MM.1S (cell line): ENCODE measurements at places on chromosomes 3 and 15.

DNA sequence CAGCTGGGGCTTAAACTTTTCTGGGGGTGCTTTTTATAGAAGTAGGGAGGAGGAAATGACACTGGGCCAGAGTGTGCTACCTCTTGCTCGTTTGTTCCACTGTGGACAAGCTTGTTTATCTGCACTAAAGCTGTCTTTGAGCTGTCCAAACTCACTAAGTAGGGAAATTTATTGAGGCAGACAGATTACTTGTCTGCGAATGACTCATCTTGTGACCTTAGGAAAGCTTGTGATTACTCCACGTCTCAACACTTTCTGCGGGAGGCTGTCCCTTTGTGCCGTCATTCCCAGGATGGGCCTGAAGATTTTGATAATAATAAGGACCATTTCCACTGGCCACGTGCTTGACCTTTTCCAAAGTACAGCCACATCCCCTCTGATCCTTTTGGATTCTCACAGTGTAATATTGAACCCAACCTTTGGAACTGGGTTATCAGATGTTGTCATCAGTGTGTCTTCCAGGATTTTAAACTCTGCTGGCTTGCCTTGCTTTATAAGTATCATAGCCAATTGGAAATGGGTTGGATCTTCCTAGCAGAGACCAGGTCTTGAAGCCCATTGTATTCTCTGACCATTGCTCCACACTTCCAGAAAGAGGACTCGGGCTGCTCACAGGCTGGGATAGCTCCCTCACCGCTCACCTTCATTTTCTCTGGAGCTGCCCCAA lies 84.7 kb downstream of the AGBL1 start:
- no peak for DNase-seq

GRCh38 chr15:67188551-67189218 lies 65.8 kb downstream of the AAGAB start:
- no peak for DNase-seq

- no peak for DNase-seq
Observed at GRCh38 chr3:76021376-76021775, 236.0 kb upstream of the ZNF717 start.

GRCh38 chr3:185715091-185715490 lies 109.8 kb downstream of the IGF2BP2 start:
- DNase-seq = no peak

- DNase-seq = no peak
Observed at GRCh38 chr3:127173516-127174166, 19.3 kb upstream of the PRR23E start.

DNA sequence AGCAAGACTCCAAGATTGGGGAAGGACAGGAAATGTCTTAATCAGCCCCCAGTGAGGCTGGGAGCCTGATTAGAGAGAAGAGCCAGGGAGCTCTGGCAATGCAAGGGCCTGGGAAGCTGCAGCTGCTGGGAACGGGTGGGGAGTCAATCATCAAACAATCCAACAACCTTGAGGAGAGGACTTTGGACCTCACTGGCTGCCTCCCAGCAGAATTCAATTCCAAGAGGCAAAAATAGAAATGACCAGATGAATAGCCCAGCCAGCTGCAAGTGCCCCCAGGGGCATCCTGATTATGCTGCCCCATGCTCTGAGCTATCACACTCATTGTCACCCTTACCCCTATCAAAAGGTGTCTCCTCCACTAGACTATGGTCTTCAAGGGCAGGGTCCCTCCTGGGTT lies 6.1 kb upstream of the HOMER2 start:
- DNase-seq = no peak
